Suppressor macrophage (primary cell): ENCODE measurements at places on chromosomes 7 and 10.

DNA sequence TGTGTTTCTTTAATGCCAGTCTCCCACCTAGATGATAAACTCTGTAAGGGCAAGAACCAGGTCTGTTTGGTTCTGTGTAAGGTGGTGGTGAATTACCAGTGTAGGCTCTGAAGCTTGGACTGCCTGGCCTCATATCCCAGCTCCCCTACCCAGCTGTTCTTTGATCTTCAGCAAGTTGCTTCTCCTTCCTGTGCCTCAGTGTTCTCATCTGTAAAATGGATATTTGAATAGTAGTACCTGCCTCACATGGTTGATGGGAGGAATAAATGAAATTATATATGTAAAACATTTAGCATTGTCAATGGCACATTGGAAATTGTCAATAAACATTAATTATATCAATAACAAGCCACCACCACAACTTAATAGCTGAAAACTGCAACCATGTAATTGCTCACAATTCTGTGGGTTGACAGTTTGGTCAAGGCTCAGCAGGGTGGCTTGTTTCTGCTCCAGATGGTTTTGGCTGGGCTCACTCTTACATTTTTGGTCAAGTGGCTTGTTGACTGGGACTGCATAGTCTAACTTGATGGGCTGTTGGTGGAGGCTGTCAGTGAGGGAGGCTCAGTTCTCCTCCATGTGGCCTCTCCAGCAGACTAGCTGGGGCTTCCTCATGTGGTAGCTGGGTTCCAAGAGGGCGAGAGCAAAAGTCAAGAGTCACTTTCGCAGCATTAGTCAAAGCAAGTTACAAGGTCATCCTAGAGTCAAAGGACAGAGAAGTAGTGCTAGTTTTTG, 84.5 kb upstream of the DUSP5 start:
- DNase-seq, result no peak

DNA sequence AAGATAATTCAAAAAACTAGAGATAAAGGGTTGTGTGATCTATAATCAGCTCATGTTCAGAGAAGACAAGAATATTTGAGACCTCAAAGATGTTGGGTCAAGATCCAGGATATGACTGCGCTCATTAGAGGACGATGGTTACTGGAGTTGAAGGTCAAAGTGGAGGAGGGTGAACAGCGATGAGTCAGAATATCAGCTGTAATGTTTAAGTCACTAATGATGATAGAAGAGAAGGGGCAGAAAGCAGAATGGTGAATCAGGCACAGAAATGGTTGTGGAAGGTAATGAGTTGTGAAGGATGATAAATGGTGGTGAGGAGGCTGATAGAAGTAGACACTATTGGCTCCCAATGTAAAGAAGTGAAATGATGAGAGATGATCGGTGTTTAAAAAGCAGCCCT, 540.3 kb downstream of the INHBA start:
- DNase-seq, result no peak

DNA sequence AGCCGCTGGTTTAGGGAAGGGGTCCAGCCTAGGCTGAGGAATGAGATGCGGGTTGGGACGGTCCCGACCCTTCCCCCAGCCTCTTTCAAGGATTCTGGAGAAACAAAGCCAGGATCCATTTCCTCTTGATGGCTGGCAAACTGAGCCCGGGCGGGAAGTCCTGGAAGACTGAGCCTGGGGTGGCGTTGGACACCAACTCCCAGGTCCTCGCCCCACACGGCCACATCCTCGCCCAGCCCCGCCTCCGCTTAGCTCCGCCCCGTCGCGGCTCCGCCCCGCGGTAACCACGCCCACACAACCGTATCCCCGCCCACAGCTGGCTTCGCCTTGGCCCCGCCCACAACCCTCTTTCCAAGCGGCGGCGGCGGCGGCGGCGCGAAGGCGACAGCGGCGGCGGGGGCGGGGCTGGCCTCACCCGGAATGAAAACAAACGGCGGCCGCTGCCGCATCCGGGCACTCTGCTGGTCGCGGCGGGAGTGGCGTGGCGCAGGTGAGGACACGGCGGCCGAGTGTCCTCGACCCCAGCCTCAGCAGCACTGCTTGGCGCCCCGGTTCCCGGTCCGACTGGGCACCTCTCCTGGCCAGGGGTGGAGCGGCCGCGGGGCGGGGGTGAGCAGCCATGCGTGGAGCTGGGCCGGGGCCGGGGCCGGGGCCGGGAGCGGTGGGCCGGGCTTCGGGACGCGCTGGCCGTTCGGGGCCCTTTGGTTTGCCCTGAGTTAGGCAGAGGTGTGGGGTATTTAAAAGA, at the start of gene NUB1:
Gene NUB1, plus strand, starts transcription at position 456 of the 745 bp plus-strand sequence. CDS start 3,538 bp downstream, outside the sequence.
- DNase-seq, result peak; percentile 99

DNA sequence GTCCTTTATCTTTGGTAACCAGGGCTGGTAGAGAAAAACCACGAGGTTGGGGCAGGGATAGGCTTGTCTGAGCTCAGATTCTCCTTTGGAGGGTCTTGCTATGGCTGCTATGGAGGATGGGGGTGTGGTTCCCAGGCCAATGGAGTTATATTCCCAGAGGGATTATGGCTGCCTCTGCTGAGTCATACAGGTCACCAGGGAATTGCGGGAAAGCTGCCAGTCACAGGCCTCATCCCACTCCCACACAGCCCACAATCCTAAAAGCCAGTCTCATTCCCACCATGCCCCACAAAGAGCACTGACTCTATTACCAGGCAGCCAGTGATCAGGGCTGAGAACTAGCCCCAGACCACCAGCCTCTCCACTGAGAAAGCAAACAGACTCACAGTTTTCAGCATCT, 316.6 kb upstream of the TMEM229A start:
- DNase-seq, result no peak

DNA sequence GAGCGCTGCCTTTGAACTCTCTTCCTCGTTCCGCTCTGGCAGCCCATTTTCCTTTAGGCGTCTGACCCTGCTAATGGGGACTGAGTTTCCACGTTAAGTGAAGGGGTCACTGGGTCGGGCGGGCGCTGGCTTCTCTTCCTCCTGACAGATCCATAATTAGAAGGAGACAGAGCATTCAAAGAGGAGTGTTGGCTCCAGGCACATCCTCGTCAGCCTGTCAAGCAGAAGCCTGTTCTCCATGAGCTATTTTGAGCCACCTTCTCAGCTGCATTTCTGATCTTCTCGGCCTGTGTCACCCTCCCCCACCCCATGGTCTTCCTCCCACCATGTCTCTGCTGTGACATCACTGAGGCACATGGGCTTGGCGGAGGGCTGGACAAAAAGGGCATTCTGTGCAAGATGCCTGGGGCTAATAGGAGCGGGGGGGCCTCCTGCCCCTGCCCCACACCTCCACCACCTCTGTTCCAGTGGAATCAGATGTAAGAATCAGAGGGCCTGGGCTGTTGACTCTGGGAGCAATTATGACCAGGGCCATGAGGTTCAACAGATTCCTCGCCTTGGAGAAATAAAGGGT, 248.1 kb downstream of the PLXNA4 start:
- no peak for DNase-seq

- DNase-seq, result no peak
Measured at GRCh38 chr7:106257752-106258151, 27.0 kb downstream of the NAMPT start.

DNA sequence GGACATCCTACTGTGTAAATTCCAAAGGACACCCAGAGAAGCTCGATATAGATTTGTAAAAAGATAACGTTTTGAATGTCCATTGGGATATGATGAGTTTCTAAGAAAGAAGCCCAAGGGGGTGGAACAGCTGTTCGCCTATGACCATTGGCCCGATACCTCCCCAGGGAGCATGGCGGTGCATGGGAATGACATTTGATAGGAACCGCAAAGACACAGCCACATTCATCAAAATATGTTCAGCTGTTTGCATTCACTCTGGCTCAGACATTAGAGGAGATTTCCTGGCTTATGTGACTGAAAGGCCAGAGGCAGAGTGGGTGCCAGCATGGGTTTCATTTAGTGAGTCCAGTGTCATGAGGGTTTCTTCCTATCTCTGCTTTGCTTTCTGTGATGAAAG, 56.0 kb upstream of the BAIAP2L1 start:
- no peak for DNase-seq

GRCh38 chr7:12056381-12056780, 154.7 kb upstream of the TMEM106B start:
- no peak for DNase-seq

DNA sequence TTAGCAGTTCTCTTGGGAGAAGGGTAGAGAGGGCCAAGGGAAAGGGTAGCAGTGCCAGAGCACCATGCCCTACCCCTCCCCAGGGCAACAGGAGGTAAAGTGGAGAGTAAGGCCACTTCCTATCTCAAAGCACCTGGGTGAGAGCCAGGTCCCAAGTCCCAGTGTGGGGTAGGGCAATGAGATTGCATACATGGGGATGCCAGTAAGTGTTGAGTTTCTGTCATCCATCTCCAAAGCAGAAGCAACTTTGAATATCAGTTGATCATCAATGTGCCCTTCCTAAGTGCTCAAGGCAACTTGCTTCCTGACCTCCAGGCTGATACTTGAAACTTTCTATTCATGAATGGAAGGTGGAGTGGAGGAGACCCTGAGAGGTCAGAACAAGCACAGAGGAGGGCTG, 2.2 kb upstream of the CAMK2G start:
- DNase-seq, result no peak

- DNase-seq, result peak; percentile 37
Measured at GRCh38 chr10:22849077-22849805, 78.6 kb upstream of the ARMC3 start.

DNA sequence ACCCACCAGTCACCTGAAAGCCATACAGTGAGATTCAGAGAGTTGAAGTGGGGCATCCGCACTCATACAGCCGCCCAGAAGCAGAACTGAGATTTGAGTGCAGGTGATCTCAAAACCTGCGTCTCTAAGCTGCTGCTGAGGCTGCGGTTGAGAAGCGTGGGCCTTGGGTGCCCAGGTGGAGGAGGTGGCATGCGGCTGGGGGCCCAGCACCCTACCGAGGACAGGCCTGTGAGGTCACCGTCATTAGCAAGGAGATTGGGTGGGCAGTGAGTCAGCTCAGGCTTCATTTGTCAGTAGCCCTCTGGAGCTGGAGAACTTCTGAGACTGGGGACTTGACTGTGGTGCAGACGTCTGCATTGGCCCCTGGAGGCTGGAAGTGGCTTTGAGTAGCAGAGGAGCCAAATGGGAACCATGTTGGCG, 29.8 kb downstream of the ZMIZ1 start:
- DNase-seq, result no peak

DNA sequence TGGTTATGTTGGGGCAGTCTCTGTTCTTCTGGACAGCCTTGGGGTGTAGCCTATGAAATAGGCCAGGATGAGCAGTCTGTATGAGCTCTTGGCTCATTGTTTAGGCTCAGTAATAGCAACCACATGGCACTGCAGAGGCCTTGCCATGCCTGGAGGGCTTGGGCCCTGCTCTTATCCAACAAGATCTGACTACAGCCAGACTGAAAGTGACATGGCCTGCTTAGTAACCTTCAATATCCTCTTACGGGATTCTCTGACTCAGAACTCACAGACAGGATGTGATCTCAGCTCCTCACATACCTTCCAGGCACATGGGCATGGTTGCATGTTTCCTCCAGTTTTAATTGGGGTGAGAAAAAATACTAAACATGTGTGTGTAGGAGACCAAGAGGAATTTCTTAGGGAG, 289.3 kb downstream of the PTEN start:
- DNase-seq, result peak; percentile 36

GRCh38 chr7:136728945-136729344, 139.5 kb upstream of the CHRM2 start:
- no peak for DNase-seq

- DNase-seq, result no peak
Measured at GRCh38 chr7:152661479-152661878, 14.5 kb downstream of the XRCC2 start.

- DNase-seq, result no peak
Measured at GRCh38 chr10:93099670-93100069, 26.0 kb downstream of the CYP26A1 start.

DNA sequence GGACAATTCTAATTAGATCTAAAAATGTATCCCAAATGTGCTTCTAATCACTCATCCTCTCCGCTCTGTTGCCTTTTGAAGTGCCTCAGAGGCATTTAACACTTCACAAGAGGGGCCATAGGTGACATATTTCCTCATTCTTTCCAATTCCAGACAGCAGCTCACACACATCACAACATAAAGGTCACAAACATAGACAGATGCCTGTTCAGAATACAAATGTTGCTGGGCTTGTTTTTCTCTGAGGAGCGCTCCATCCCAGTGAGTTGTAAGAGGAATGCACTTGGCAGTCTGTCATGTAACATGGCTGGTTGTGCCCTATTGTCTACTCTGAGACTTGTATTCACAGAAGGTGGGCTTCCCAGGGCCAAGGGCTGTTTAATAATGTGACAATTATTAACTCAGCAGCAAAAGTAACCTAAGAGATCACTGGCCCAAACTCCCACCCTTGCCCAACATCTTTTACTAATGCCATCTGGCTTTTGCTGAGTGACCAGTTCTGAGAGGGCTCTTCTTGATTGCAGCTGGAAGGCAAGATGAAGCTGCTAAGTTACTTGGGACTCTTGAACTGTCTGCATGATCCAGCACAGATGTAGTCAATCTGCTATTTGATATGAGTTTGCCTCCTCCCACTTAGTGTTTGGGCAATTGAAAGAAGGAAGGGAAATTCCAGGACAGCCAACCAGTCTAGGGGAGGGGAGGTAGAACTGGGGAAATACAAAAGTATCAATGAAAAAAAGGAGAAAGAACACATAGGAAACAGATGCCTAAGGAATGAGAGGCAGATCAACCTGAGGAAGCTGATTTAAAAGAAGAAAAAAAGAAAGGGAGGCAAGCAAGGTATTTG, 13.6 kb downstream of the PON2 start:
- no peak for DNase-seq

DNA sequence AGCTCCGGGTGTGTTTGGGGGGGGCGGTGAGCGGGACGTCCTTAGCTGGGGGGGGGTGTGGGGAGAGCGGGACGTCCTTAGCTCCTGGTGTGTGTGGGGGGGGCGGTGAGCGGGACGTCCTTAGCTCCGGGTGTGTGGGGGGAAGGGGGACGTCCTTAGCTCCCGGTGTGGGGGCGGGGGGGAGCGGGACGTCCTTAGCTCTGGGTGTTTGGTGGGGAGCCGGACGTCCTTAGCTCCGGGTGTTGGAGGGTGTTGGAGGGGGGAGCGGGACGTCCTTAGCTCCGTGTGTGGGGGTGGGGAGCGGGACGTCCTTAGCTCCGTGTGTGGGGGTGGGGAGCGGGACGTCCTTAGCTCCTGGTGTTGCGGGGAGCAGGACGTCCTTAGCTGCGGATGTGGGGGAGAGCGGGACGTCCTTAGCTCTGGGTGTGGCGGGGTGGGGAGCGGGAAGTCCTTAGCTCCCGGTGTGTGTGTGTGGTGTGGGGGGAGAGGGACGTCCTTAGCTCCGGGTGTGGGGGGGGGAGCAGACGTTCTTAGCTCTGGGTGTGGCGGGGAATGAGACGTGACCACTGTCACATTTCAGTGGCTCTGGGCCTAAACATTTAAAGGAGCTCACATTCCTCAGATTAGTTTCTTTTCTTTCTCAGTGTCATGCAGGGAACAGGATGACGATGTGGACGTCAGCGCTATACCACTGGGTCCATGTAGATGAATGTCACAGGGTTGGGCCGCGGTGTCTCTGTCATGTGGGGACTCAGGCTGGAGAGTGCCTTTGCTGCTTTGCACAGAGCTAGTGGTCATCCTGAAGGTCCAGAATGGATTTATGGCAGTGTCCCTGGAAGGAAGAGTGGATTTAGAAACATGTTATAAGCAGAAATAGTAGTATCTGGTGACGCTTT, 7.5 kb downstream of the DYNC2I1 start:
- DNase-seq, result peak; percentile 72
